ENCODE measurements at places on chromosomes 7 and 10.
A peak's percentile ranks its signal among the peaks of the same experiment; 100 is the strongest.

DNA sequence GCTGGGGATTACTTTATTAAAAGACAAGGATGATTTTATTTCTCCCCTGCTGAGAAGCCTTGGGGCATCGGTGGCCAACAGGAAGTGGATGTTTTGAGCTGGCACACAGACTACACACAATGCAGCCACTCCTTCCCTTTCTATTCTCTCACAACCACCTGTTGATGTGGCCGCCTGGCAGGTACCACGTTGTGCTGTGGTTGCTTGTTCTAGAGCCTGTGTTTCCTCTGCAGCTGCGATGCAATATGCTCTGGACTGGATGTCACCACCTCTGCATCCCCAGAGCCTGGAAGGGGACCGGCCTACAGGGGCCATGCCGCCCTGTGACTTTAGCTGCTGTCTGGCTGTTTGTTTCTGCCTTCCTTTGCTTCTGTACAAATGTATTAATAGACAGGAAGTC lies 195.7 kb upstream of the CELF2 start:
- DNase-seq: no peak

- DNase-seq: no peak
Observed at GRCh38 chr10:118467200-118467599, 125.1 kb upstream of the FAM204A start.

GRCh38 chr10:102660888-102661657 lies 16.8 kb downstream of the TRIM8 start:
- peak; percentile 28 for DNase-seq

GRCh38 chr7:70698219-70698832 lies 433.6 kb upstream of the GALNT17 start:
- peak; percentile 66 for DNase-seq

DNA sequence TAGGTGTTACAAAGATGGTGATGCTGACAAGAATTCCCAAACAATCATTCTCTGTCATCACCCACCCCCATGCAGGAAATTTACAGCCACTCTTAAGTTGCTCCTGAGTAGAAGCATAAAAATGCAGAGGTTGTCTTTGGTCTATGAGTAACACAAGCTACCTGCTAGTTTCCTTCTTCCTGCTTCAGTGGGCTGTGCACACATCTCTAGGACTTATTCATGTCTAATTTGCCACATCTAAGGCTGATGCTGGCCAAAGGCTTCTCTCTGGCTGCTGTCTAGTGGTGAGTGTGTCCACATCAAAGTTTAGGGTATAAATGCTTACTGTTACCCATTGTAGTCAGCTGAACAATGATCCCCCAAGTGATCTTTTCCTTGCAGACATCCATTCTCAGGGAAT lies 662.5 kb downstream of the TYW1 start:
- DNase-seq: peak; percentile 75

- DNase-seq: no peak
Observed at GRCh38 chr7:71009636-71010035, 122.3 kb upstream of the GALNT17 start.

DNA sequence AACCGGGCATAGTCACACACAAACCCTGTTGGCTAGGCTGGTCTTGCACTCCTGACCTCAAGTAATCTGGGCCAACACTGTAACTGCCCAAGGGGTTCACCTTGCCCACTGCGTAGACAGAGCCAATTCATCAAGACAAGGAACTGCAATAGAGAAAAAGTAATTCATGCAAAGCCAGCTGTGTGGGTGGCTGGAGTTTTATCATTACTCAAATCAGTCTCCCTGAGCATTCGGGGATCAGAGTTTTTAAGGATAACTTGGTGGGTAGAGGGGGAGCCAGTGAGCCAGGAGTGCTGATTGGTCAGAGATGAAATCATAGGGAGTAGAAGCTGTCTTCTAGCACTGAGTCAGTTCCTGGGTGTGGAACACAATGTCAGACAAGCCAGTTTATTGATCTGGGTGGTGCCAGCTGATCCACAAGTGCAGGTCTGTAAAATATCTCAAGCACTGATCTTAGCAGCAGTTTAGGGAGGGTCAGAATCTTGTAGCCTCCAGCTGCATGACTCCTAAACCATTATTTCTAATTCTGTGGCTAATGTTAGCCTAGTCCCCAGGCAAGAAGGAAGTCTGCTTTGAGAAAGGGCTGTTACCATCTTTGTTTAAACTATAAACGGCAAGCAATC lies 15.6 kb upstream of the FXYD4 start:
- peak; percentile 84 for DNase-seq

- peak; percentile 78 for DNase-seq
Observed at GRCh38 chr7:43535810-43536585, 46.9 kb upstream of the STK17A start.

DNA sequence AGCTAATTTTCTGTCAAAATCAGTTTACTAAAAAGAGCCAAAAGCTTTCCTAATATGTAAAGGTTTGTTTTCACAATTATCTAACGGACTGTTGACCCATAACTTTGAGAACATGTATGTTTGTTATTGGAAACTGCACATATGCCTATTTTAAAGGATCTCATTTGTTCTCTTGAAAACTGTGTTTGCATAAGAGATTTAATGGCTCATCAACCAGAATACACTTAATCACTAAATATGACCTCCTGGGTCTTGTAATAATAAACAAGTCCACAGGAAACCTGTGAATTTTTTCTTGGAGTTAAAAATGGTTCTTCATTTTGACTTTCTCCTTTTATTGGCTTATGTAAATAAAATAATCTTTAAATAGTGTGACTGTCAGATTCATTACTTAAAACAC lies 48.3 kb upstream of the STEAP1B start:
- no peak for DNase-seq

DNA sequence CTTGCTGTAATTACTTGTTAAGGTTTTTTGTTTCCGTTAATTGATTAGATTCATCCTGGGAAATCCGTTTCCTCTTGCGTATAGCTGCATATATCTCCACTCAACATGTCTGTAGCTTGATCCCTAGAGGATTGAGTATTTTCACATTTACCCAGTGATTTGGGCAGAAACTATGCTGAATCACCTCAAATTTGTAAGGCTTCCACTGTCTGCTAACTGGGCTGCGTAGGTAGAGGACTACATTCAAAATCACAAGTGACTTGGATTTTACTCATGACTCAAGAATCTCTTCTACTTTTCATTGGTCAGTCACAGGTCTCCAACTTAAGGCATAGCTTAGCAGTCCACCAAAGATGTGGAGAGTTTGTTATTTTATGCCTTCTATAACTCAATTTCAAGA lies 141.8 kb downstream of the POLR1F start:
- DNase-seq: no peak

DNA sequence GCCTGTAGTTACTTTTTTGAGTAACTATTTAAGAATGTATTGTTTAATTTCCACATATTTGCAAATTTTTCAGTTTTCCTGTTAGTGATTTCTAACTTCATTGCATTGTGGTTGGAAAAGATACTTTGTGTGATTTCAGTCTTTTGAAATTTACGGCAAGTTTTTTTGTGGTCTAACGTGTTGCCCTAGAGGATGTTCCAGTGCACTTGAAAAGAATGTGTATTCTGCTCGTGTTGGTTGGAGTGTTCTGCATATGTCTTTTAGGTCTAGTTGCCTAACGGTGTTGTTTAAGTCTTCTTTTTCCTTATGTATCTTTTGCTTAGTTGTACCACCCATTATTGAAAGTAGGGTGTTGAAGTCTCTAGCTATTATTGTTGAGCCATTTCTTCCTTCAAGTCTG lies 59.7 kb downstream of the LCOR start:
- DNase-seq: no peak

DNA sequence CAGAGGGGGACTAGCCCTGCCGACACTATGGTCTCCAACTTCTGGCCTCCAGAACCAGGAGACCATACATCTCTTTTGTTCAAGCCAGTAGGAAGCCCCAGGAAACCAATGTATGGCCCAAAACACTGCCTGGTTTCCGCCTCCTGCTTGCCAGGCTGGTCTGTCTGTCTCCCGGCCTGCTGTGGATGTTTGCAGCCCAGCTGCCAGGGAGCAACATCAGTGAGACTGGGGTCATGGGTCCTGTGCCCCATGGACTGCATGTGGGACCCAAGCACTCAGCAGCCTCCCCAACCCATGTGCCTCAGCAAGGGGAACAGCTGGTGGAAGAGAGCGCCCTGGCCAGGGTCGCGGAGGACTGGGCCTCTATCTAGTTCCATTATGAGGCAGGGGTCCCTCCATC lies 33.4 kb upstream of the NUB1 start:
- no peak for DNase-seq

DNA sequence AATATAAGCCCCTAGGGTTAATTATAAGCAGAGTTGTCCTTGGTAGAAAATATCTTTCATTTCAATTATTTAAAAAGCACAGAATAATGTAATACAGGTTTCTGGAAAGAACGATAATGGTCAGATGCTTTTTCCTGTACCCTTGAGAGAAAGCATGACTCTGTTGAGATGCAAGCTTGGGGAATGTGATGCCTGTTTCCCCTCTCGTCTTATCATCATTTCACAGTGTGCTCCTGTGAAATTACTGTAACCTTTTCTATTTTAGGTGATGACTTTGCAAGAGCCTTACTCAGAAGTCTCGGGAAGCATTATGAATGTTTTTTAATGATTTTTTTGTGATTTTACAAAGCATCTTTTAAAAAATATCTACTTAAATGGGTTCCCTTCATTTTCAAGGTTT lies 243.0 kb downstream of the POLR1F start:
- no peak for DNase-seq

GRCh38 chr10:77649333-77650331 lies 12.0 kb upstream of the KCNMA1 start:
- no peak for DNase-seq

DNA sequence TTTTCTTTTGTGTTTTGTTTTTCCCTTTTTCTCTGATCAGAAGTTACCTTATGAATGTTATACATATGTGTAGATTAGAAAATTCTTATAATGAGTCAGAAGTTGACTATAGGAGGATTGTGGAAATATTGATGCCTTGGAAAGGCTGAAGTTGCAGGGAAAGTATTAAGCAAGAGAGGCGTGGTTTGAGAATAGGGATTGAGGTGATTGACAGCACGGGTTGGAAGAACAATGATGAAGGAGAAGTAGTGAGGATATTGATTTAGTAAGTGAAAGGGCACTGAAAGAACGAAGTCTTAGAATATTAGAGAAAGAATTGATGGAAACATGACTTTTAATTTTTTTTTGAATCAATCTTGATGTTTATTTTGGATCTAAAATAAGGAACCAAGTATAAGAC lies 176.0 kb downstream of the EXOC4 start:
- no peak for DNase-seq

- peak; percentile 80 for DNase-seq
Observed at GRCh38 chr7:104943502-104944343, 70.3 kb upstream of the KMT2E start.

DNA sequence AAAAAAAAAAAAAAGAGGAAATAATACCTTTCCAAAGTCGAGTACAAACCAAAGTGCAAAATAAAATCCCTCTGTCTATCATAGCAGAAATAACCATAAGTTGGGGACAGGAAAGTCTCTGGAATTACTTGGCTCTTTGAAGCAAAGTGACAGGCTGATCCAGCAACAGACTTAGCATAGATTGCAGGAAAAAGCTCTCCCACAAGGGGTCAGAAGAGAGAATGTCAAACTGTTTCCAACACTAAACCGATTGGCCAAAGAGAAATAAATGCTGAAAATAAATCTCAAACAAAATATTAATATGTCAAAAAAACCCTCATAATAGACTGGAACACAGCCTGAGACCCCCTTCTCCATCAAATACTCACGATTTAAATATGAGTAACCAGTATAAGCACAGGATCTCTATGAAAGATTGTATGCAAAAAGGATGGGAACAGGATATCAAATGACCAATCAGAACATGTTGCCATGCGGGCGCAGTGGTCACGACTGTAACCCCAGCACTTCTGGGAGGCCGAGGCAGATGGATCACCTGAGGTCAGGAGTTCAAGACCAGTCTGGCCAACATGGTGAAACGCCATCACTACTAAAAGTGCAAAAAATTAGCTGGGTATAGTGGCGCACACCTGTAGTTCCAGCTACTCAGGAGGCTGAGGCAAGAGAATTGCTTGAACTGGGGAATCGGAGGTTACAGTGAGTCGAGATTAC lies 1000.7 kb upstream of the LRRN3 start:
- DNase-seq: peak; percentile 33

DNA sequence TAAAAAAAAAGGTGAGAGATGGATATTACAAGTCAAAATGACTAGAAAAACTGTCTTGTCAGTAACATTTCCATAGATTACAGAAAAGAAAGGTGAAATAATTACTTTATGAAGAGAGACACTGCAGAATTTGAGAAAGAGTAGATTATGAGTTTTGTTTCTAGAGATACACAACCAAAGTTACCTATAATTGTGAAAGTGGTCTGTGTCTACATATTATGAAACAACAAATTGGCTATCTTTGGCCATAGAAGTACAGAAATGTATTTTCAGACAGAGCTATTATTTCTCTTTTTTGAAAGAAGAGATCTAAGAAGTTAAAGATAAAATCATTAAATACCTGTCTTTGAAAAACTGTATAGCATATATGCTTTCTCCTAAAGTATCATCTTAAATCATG lies 30.1 kb downstream of the KCND2 start:
- no peak for DNase-seq

GRCh38 chr7:152699079-152699478 lies 23.1 kb upstream of the XRCC2 start:
- no peak for DNase-seq

DNA sequence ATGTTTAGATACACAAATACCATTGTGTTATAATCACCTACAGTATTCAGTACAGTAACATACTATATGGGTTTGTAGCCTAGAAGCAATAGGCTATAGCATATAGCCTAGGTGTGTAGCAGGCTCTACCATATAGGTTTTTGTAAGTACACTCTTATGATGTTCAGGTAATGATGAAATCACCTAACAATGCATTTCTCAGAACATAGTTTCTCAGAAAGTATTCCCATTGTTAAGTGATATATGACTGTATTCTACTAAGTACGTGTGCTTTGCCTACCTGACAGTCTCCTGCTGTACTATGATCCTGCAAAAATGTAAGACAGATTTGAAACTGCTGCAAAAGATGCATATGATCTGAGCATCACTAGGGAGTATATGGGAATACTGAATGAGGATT lies 137.9 kb downstream of the JAZF1 start:
- no peak for DNase-seq

DNA sequence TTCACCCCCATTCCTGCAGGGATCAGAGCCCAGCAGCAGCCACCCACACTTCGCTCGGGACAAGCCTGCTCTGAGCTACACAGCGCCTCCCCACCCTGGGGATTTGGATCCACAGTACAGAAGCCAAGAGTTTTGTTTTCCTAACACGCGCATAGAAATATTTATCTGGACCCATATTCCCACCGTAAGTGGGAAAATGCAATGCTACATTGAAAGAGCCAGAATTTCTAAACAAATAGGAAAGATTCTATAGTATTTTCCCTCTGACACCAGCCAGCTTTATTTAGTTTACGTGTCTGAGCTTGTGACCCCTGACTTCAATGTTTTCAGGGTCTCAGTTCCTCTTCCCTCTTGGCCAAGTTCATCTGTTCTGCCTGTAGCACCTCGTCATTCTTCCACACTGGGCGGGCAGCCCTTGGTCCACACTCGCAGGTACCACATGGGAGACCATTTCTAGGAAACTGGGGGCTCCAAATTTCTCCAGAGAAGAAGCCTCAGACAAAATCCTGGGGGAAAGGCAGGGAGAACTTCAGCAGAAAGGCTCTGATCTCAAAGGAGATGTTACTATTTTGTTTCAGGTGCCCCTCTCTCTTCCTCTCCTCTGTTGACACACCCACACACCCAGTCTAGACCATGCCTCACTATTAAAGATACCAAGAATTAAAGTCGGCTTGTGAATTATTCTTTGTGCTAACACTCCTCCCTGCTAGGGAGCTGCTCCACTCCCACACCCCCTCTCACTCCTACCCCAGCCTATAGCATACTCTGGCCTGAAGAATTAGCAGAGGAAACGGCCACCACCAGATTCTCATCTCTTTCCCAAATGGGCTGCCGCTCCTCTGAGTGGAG lies 116.0 kb upstream of the PCGF5 start:
- DNase-seq: no peak

All from kidney tubule cell (primary cell).